ENCODE measurements at places on chromosomes 3 and 15. TPM values are rescaled to one million over a fixed set of nuclear protein-coding genes. Genes with fewer than 3 reads are reported as not detected.

DNA sequence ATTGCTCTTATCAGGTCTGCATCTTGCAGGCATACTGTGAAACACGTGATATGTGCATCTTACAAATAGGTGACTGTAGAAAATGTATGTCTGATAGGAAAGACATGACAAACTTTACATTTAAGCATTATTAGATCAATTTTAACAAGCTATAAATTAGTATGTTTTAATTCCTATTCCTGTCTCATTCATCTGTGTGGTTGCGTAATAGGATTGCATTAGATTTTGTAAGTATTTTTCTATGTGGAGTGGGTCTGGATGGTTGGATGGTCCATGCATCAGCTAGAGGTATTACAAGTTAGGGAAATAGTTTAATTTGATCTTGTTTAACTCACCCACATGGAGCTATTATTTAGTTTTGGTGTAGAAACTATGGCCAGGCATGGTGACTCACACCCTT is 18.8 kb downstream of the ASTE1 start:
- DNase-seq, result no peak

DNA sequence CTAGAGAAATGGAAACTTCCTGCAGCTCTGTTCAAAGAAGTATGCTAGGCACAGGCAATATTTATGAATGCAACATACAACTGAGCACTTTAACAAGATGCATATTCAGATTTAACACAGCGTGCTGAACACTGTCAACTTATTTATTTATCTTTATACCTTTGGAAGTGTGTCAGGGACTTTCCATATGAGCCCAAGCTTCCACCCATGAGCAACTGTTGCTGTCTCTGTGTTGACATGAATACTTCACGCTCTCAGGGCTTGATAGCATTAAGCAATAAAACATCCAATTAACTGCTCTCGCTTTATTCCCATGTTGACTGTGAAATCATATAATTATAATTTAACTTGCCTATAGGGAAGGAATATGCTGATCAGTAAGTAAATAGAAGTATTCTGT is 116.6 kb upstream of the ROBO1 start:
- DNase-seq, result no peak

DNA sequence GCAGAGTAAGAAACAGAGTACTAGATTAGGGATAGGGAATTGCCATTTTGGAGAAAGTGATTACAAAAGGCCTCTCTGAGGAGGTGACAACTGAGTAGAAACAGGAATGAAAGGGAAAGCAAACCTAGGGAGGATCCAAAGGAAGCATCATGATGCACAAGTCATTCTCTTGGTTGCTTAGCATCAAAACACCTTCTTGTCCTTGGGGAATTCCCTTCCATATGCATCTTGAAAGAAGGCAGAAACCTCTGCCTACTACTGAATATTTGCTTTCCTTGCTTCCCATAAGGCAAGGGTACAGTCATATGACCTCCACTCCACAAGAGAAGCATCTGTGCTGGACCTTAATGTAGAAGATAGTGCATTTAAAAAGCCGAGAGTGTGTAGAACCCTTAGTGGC is 24.1 kb downstream of the GABPB1 start:
- no peak for DNase-seq

DNA sequence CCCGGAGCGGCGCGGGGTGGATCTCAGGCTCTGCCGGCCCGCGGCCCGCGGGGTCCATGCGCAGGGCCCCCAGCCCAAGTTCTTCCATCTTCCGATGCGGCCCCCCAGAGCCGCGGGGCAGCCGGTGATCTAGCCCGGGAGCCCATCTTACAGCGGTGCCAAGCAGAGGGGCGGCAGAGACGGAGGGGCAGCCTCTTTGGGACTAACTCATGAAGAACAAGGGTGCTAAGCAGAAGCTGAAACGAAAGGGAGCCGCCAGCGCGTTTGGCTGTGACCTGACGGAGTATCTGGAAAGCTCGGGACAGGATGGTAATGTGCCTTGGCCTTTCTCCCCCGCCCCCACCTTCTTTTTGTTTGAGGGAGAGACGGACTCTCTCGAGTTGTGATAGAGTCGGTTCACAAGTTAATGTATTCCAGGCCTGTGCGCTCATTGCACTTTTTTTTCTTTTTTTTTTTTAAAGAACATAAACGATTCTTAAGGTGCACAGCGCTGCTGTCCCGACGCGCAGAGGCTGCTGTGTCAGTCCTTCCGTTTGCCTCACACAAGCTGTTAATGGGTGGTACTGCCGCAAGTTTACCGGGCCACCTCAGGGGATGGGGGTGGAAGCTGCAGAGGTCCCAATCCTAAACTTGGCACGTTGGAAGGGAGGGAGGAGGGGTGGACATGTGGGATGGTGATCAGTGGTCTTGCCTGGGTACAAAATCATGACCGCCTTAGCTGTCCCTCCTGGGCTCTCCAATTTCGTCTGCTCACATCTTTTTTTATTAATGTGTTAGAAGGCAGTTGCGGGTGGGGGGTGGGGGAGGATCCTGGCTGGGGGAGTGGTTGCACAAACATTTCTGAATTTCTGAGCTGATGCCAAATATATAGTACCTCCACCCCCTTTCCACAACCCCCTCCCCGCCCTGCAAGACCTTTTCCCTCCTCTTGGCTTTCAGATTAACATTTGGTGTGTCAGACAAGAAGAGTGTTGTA is 801 bp downstream of the ARHGAP31 start:
- DNase-seq, result peak; percentile 82

The GMNC gene
- 0.09 TPM for total RNA-seq

The MLF1 gene
- total RNA-seq, result 113 TPM

The IRAK2 gene
- 0.80 TPM for total RNA-seq

Data from muscle of leg (tissue), 16 donors.